ENCODE measurements at places on chromosomes 16 and 17.

GRCh38 chr16:82796047-82796446, 169.3 kb downstream of the CDH13 start:
- H3K4me1 ChIP-seq = peaks cover under 1% of the 10 kb centered on the region
- no peaks in the 10 kb centered on the region for H3K27me3 ChIP-seq
- H3K27ac ChIP-seq = no peak overlapping the region
- DNase-seq = no peak
- H3K4me3 ChIP-seq = no peak overlapping the region
- H3K36me3 ChIP-seq = no peaks in the 10 kb centered on the region

GRCh38 chr16:48269011-48269410, 21.7 kb upstream of the ABCC11 start:
- H3K27me3 ChIP-seq = no peaks in the 10 kb centered on the region
- H3K27ac ChIP-seq = peak overlapping the region; percentile 10
- H3K36me3 ChIP-seq = peaks cover 28% of the 10 kb centered on the region
- DNase-seq = no peak
- H3K4me3 ChIP-seq = no peak overlapping the region
- peaks cover 6% of the 10 kb centered on the region for H3K4me1 ChIP-seq

- no peak overlapping the region for H3K27ac ChIP-seq
- no peaks in the 10 kb centered on the region for H3K4me1 ChIP-seq
- no peak for DNase-seq
- H3K4me3 ChIP-seq = no peak overlapping the region
- H3K36me3 ChIP-seq = no peaks in the 10 kb centered on the region
Observed at GRCh38 chr17:79907850-79908249, 68.6 kb upstream of the CBX4 start.

DNA sequence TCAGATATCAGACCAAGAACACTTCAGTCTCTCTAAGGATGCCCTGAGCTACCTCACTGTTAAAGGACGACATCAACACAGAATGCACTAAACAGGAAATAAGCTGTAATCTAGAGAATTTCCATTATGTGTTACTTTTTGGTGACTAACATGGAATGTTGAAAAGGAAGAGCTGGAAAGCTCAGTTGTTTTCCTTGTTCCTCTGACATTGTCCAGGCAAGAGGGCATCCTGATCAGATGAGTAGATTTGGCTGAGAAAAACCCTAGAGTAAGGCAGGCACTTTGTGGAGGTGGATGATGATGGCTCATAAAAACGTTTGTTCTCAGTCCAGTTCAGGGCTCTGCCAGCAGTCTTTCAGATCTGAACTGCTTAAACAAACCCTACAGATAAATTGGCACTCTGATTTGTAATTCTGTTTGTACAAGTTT, 34.0 kb downstream of the DGKE start:
- H3K27me3 ChIP-seq = no peaks in the 10 kb centered on the region
- DNase-seq = no peak
- no peak overlapping the region for H3K27ac ChIP-seq
- no peak overlapping the region for H3K4me3 ChIP-seq

GRCh38 chr17:40777459-40777858, 4.9 kb downstream of the KRT27 start:
- peaks cover 1% of the 10 kb centered on the region for H3K4me1 ChIP-seq
- no peak overlapping the region for H3K4me3 ChIP-seq
- peaks cover 54% of the 10 kb centered on the region for H3K27me3 ChIP-seq

DNA sequence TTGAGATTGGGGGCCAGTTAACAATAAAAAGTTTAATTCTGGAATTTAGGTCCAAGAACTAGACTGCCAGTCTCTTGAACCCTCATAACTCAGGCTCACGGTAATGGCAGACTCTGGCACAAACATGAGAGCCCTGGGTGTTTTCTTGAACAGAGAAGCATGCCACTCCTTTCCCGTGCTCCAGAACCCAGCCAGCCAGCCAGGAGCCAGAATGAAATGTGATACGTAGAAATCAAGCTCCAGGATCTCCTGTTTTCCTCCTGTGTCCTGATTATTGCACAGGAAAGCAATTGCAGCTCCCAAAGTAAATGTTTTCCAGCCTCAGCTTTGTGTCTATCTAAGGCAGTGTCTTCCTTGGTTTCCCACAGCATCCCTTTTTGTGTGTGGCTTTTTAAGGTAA, 46.2 kb upstream of the NOL11 start:
- no peaks in the 10 kb centered on the region for H3K4me1 ChIP-seq
- H3K27ac ChIP-seq = no peak overlapping the region
- no peaks in the 10 kb centered on the region for H3K36me3 ChIP-seq
- no peak overlapping the region for H3K4me3 ChIP-seq
- no peaks in the 10 kb centered on the region for H3K27me3 ChIP-seq
- DNase-seq = no peak

- no peaks in the 10 kb centered on the region for H3K36me3 ChIP-seq
- DNase-seq = no peak
- peaks cover 2% of the 10 kb centered on the region for H3K27me3 ChIP-seq
- no peaks in the 10 kb centered on the region for H3K4me1 ChIP-seq
- no peak overlapping the region for H3K27ac ChIP-seq
- H3K4me3 ChIP-seq = no peak overlapping the region
Observed at GRCh38 chr17:266219-266618, 84.8 kb upstream of the DOC2B start.

DNA sequence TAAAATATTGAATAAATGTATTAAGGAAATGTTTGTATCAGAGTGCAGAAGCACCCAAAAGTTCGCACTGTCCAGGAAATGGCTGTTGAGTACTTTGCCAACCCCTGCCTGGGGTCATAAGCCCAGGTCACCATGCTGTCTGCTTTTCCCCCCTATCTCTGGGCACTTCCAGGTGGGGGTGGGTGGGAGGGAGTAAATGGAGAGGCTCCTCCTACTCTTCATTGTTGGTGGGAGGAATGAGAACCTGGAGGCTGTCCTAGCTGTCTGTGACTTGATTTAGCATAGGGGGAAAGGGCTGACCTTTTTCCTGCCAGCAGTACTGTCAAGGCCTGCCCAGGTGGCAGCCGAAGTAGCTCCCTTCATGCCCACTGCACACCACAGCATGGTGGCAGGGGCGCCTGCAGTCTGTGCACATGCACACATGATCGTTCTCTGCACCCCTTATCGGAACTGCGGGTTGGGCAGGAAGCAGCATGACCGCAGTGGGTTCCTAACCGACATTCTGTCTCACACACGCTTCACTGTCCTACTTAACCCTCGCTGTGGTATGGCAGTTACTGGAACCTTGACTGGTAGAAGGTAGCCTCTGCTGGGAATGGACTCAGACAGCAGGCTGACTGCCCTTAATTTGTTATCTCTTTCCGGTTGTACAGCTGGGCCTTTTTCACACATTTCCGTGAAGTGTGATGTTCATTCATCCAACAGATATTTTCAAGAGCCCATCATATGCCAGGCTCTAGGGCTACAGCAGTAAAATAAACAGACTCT, 41.5 kb downstream of the LDHD start:
- peak; percentile 87 for DNase-seq
- H3K4me1 ChIP-seq = peaks cover 59% of the 10 kb centered on the region
- no peaks in the 10 kb centered on the region for H3K27me3 ChIP-seq
- peak overlapping the region; percentile 93 for H3K27ac ChIP-seq
- H3K4me3 ChIP-seq = peak overlapping the region; percentile 67
- peaks cover 24% of the 10 kb centered on the region for H3K36me3 ChIP-seq

DNA sequence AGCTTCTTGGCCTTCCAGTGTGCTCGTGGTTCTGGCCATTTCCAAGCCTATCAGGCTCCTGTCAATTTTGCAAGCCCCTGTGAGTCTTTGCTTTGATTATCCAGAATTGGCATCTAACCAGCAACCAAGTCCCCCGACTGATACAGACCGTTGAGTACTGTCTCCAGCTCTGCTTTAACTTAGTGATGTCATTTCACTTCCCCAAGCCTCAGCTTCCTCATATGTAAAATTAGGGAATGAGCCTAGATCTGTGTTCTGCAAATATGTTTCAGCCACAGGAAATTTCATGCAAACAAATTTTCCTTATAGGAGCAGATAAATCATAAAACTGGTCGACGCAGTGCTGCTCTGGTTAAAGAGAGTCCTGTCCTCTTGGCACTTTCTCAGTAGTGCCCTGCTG, 60.1 kb upstream of the WSB1 start:
- no peak overlapping the region for H3K4me3 ChIP-seq
- H3K27ac ChIP-seq = no peak overlapping the region
- H3K27me3 ChIP-seq = peaks cover 9% of the 10 kb centered on the region
- no peak for DNase-seq

DNA sequence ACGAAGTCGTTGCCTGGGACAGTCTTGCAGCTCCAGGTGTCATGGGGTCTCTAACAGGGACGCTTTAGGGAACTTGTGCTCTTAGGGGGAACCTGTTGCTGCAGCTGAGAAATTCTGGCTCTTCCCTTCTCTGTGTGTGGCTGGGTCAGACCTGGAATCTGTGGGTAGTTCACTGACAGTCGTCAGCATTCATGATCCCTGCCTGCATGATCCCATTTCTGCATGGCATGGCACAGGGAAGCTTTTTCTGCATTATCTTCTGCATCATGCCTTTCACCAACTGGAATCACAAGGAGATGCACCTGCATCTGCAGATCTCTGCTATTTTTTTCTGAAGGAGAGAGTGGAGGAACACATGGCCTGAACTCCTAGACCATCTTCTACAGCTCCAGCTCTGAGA, 85.6 kb downstream of the SOX9 start:
- no peak for DNase-seq
- no peaks in the 10 kb centered on the region for H3K27me3 ChIP-seq

GRCh38 chr17:17159571-17159970, 46.6 kb downstream of the PLD6 start:
- H3K27me3 ChIP-seq = no peaks in the 10 kb centered on the region
- no peak overlapping the region for H3K4me3 ChIP-seq
- peaks cover 10% of the 10 kb centered on the region for H3K4me1 ChIP-seq
- no peak for DNase-seq

DNA sequence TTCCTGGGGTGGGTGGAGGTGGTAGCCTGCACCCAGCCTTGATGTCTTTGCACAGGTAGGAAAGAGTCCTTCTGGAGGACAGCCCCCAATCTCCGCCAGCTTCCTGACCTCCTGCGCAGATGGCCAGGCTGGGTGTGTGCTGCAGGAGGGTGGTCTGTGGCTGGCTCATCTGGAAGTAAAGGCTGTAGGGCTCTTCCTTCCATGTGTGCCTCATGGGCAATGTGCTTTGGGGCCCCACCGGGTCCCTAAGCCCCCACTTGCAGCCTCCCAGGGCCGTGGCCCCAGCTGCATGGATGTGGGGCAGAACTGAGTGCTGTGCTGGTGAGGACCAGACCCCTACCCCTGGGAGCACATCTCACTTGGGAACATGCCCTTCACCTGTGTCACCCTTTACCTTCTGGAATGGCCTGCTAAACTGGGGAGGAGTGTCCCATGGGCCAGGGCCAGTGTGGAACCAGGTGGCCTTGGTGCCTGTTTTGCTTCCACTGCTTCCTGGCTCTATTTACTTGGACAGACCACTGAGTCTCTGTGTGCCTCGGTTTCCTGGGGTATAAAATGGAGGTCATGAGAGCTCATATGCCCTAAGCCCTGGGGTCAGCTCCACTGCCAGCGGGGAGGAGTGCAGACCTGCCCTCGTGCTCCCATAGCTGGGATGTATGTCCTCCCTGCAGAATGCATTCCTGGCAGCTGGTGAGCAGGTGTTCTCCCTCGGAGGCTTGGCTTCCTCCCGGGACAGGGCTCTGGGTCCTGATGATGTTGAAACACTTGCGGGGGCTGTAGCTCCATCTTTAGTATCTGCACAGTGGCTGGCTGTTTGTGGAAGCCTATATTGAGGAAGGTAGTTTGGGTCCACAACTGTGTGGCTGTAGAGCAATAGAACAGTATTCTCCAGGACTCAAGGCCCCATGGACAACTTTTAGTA, 18.0 kb downstream of the MPRIP start:
- DNase-seq = no peak
- no peaks in the 10 kb centered on the region for H3K27me3 ChIP-seq
- H3K27ac ChIP-seq = no peak overlapping the region
- H3K4me3 ChIP-seq = no peak overlapping the region

GRCh38 chr17:76036497-76037261, 9.6 kb upstream of the EVPL start:
- H3K36me3 ChIP-seq = peaks cover 30% of the 10 kb centered on the region
- no peak for DNase-seq
- no peaks in the 10 kb centered on the region for H3K27me3 ChIP-seq
- H3K27ac ChIP-seq = no peak overlapping the region

All from T-helper 2 cell treated with Interferon-gamma antibody and Interleukin-4, amounts not matched to agents 5 μg/mL and 100 μg/mL, for 36 hours (primary cell).